ENCODE measurements at places on chromosomes 12 and 14. TPM values are rescaled to one million over a fixed set of nuclear protein-coding genes. Genes with fewer than 3 reads are reported as not detected.

Gene SRSF9
- 98.5 TPM for total RNA-seq

Gene KLHL42
- 20.5 TPM for total RNA-seq

Gene PFKM
- 25.1 TPM for total RNA-seq

Gene DACT1
- total RNA-seq = 4.5 TPM

Gene APOLD1
- 17.6 TPM for total RNA-seq

Gene RDH12
- total RNA-seq = 99.8 TPM

Gene SERPINA5
- 0.76 TPM for total RNA-seq

Gene FAM186B
- total RNA-seq = 0.44 TPM

Gene OTX2
- total RNA-seq = not detected

Gene RARG
- 140 TPM for total RNA-seq

Gene C12orf57
- total RNA-seq = 431 TPM

Gene P3H3
- 5.0 TPM for total RNA-seq

Gene FAM234B
- total RNA-seq = 29.3 TPM

Gene LTBP2
- total RNA-seq = 30.6 TPM

Gene TSPAN19
- total RNA-seq = not detected

Gene CAPS2
- 11.7 TPM for total RNA-seq
